ENCODE measurements at places on chromosomes 11 and 22.

DNA sequence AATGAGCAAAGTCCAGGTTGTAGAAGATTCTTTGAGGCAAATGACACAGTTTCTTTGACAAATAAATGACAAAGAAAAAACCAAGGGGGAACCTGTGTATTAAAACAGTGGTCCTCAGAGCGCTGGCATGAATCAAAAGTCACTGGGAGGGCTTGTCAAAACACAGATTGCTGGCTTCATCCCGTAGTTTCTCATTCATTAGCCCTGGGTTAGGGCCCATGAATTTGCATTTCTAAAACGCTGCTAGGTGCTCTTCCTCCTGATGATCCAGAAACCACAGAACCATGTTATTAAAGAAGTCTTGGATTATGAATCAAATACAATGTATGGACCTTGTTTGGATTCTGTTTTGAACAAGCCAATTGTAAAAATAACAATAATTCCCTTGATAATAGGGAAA, 92.7 kb downstream of the YAP1 start:
- no peak for DNase-seq

DNA sequence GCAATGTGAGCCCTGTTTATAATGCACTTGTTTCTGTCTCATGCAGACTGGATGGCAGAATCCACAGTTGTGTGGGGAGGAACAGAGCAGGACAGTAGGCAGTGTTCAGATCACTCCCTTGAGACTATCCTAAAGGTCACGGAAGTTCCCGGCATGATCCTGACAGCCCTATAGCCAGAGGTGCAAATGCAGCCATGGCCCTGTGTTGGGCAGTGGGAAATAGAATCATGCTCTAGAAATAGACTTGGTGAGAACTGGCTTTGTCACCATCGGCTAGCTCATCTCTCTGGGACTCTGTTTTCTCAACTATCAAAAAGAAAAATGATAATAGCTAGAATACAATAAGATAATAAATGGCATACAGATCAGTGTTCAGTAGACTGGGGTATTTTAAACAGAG, 123.2 kb downstream of the FEZ1 start:
- DNase-seq = no peak

DNA sequence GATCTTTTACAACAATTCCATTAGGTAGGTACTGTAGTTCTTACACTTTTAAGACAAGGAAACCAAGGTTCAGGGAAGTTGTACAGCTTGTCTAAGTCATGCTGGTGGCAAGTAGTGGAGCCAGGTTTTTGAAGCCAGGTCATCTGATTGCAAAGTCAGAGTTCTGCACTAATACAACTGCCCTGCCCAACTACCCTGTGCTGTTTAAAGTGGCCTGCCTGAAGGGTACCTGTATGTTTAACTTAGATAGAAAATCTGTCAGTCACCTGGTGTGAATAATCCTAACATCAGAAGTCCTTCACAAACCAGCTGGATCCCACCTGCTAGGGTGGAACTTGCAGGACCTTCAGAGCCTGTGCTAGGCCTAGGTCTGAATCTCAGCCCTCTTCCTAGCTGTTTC, 44.2 kb downstream of the ARFGAP2 start:
- DNase-seq = no peak

DNA sequence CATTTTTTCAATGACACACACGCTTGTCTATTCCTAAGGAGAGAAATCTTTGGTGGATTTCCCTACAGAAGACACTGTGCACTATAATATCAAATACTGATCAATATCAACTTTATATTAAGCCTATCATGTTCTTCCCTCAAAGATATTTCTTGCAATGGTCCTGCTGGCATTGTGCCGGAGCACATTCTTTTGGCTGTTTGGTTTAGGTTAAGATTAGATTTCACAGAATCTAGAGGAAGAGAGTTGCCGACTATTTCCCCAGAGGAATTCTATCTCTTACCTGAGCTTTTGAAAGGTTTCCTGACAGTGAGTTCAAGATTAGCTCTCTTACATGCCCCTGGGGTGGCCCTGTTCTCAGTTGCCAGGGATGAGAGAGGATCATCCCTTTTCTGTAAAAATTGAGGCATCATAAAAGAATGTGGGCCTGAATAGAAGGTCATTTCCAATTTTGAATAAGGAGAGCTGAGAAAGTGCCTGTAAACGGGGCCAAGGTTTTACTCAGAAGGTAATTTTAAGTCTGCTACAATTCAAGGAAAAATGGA, 180.6 kb upstream of the ARHGAP20 start:
- no peak for DNase-seq

DNA sequence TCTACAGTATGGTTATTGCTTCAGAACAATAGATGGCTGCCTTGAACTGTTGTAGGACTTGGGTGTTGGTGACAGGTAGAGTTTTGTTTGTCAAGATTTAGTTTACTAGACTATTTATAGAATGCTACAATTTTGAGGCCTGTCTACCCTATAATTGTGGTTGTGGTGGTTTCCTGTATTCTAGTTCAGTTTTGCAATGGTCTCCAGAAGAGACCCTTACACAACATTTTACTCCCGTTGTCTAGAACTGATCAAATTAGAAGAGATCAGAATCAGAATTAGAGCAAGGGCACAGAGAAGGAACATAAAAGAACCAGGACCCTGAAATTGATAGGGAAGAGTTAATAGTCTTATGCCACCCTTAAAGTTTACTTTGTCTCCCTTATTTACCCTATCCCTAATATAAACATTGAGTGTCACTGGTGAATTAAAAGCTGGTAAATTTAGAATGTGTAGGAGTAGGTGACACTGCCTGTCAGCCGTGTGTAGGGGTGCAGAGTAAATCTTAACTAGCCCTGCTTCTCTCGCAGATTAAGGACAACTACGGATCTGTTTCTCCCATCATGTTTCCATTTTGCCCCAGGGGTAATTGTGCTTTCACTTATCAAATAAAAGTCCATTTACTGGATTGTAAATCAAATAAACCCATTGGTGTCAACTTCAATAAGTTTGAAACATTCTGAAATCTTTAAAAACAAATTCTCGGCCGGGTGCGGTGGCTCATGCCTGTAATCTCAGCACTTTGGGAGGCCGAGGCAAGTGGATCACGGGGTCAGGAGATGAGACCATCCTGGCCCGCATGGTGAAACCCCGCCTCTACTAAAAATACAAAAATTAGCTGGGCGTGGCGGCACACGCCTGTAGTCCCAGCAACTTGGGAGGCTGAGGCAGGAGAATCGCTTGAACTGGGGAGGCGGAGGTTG, 10.9 kb upstream of the PHLDB1 start:
- DNase-seq = no peak

GRCh38 chr22:21937041-21937820, 15.4 kb downstream of the PPM1F start:
- DNase-seq = no peak

GRCh38 chr22:45476814-45477213, 25.9 kb upstream of the FBLN1 start:
- no peak for DNase-seq

- DNase-seq = no peak
Measured at GRCh38 chr11:65552388-65552951, 5.7 kb downstream of the LTBP3 start.

- no peak for DNase-seq
Measured at GRCh38 chr11:123235117-123235655, 40.1 kb upstream of the CLMP start.

DNA sequence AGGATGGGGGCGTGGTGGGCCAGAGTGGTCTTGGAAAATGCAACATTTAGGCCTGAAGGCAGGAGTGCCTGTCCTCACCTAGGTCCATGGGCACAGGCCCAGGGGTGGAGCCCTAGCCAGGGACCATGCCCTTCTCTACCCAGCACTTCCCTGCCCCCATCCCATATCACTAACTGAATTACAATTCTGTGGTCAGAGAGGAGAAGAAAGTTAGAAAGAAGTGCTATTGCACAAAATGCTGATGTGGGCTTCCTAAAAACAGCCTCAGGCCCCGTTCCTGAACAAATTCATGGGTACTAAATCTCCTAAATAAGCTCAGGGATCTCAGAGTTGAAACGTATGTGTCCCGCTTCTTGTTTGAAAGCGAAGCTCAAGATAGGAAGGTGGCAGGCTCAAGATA, 3.5 kb upstream of the ASRGL1 start:
- no peak for DNase-seq

DNA sequence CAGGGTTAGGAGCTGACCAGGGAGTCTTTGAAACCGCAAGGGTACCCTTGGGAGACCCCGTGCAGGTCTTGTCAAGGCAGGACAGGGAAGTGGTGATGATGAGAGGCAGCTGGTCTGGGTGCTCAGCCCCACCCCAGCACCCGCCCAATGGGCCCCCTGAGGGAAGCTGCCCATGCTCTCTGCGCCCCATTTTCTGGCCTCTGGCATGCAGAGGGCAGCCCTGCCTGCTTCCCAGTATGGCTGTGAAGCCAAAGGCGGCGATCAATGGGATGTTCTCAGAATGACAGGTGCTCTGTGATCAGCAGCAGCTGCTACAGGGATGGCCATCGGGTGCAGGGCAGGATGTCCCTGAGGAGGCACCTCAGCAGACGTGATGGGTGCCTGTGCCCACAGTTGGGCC, 54.7 kb downstream of the CDKN1C start:
- no peak for DNase-seq

DNA sequence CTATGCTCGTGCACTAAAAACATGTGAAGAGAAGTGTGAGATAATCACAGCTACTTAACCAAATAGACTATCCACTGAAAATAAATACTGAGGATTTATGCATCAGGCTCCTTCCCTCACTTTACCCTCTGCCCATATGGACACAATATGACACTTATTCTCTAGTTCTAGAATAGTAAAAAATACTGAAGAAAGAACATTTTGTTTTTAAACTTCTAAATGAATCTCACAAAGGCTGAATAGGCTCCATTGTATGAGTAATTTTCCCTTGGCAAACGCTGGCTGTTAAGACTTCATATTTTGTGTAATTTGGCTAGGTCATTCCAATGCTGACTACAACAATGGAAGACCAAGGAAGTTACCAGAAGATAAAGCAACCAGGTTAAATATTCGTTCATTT, 9.9 kb downstream of the HPS5 start:
- no peak for DNase-seq

DNA sequence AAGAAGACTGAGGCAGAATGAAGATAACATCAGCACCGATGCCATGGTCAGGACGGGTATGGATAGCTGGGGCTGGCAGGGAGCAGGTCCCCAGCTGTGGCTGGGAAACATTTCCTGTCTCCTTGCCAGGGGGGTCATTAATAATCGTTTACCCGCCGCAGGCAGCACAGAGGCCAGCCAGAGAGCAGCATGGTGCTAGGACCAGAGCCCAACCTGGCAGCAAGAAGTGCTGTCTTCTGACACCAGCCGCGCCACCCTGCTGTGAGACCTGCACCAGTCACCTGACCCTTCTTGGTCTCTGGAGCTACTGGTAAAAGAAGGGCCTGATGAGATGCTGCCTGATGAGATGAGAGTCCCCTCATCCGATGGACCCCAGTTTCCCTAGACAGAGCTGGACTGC, 36.3 kb downstream of the PDE2A start:
- DNase-seq = no peak

GRCh38 chr11:44589301-44589700, 23.8 kb downstream of the CD82 start:
- DNase-seq = no peak

Data from activated B cell treated with CpG ODN at 0.5 μM for 24 hours (primary cell).